Stimulated activated CD4-positive, alpha-beta T cell treated with anti-CD3 and anti-CD28 coated beads, TNF-alpha, amount 100 ng/mL, for 24 hours (primary cell): ENCODE measurements at places on chromosomes 7 and 10.

DNA sequence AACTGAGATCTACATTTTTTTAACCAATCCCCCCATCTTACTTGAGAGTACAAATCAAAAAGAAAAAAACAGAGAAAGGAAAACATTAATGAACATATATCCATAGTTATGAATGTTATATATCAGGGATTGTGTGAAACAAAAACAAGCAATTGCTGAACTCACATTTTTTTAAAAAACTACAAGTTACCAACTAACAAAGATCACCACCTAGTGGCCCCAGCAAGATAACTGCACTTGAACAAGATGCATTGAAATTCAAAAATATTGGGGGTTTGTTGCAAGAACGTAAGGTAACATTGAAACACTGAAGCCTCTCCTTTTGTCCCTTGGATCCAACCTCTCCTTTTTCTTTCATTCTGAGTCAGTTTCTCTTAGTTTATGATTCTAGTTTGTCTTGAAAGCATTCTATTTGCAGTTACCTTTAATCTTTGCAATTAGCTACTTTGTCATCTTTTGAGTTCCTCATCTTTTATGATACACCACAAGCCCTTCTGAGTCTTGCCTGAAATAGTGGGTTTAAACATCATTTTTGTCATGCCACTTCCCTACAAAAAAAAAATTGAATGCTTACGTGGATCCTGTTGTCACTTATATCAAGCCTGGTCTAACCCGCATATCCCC, 87.3 kb upstream of the TES start:
- DNase-seq, result no peak

- DNase-seq, result no peak
These were observed 10.3 kb upstream of the INSIG1 start for GRCh38 chr7:155287284-155287935.

- DNase-seq, result no peak
These were observed 258.4 kb upstream of the FZD1 start for GRCh38 chr7:91005841-91006240.

GRCh38 chr10:90856964-90857634, 740 bp downstream of the HTR7 start:
- no peak for DNase-seq

- no peak for DNase-seq
These were observed 92.9 kb downstream of the BMPR1A start for GRCh38 chr10:86849181-86849894.

DNA sequence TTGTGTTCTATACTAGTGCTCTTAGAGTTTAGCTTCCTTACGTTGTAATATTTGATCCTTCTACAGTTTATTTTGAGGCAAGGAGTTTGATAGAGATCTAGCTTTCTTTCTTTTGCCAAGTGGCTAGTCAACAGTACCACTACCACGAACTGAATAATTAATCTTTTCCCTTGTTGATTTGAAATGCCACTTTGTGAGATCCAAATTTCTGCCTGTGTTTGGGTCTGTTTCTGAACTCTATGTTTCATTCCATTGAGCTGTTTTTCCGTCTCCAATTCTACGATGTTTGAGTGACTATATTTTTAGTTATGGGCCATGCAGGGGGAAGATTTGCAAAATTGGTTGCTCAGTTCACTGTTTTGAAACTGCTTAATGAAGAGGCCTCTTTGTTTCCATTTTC, 134.7 kb downstream of the KIAA1217 start:
- DNase-seq, result no peak

- no peak for DNase-seq
These were observed 28.7 kb downstream of the SLC29A3 start for GRCh38 chr10:71347587-71348395.

- no peak for DNase-seq
These were observed 780.3 kb downstream of the SUGCT start for GRCh38 chr7:40915071-40915470.

- DNase-seq, result no peak
These were observed 46.1 kb upstream of the FMC1 start for GRCh38 chr7:139294951-139295575.

DNA sequence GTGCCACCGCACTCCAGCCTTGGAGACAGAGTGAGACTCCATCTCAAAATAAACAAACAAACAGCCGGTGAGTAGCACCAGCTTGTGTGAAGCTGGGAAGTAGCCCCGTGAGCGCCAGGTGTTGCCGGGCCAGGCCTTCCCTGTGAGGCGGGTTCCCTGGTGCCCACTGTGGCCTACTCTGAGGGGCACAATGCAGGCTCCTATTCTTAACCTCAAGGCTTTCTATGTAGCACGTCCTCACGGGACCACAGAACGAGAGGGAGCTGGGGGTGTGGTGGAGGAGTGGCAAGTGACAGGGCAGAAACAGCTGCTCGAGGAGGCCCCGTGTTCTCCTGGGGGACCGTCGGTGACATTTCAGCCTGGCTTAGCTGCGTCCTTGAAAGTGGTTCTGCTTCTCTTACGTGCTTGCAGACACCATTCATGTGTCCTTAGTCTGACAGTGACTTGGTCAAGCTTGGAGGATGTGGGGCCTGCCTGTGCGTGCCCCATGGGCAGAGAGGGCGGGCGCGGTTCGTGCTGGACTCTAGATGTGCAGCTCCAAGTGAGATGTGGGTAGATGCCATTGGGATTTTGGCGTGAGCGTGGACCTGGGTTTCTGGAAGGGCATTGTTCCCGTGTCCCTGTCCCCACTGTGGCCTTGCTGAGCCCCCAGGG, 116.6 kb downstream of the NKX6-2 start:
- DNase-seq, result no peak

DNA sequence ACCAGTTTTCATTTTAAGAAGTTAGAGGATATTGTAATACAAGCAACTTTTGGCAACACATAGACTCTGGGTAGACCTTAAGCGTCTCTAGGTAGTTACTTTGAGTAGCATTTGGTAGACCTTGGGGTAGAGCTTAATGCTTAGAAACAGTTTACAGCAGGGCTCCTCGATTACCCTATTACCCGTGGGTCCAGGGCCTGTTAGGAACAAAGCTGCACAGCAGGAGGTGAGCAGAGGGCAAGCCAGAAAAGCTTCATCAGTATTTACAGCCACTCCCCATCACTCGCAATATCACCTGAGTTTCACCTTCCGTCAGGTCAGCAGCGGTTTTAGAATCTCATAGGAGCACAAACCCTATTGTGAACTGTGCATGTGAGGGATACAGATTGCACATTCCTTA, 173.5 kb downstream of the TSPAN12 start:
- no peak for DNase-seq

GRCh38 chr10:103166523-103166922, 26.5 kb downstream of the NT5C2 start:
- no peak for DNase-seq

DNA sequence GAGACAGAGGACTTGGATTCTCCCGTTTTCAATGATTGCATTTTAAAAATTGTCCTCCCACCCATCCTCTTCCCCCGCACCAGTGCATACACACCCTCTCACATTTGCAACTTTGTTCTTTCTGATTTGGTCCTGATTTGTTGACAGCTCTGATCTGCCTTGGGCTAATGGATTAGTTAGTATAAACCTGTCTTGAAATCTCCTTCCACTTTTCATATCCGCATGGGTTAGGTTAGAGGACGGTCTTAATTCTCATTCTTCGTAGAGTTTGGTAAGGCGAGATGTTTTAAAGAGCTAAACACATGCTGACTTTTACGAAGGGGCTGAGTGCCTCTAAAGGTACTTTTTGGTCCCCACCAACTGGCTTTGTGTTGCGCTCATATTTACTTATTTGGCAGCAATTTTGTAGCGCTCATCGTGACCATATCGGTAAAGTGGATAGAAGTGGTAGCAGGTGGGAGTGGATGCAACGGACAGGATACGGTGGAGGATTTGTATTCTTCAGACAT, 1.1 kb downstream of the AHR start:
- DNase-seq, result peak; percentile 4

GRCh38 chr7:69992938-69993337, 394.7 kb downstream of the AUTS2 start:
- no peak for DNase-seq

GRCh38 chr7:44960011-44960580, 18.7 kb downstream of the MYO1G start:
- DNase-seq, result no peak

DNA sequence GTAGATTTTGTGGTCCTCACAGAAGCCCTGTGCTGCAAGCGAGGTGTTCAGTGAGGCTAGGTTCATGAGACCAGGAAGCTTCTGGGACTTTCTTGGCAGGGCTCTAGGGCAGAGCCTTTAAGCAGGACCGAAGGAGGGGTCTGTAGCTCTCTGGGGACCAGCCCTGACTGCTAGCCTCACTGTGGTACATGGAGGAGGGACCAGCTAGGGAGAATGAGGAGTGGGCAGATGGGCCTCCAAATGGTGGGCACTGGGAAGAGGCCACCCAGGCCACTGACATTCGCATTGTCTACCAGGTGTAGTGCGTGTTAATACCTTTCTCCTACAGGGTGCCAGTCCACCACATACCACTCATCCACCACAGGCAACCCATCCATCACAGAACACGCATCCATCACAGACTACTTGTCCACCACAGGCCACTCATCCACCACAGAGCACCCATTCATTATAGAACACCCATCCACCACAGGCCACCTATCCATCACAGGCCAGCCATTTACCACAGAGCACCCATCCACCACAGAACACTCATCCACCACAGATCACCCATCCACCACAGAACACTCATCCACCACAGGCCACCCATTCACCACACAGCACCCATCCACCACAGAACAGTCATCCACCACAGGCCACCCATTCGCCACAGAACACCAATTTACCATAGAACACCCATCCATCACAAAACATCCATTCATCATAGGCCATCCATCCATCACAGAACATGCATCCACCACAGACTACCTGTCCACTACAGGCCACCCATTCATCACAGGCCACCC, 31.6 kb upstream of the ZNF488 start:
- no peak for DNase-seq

DNA sequence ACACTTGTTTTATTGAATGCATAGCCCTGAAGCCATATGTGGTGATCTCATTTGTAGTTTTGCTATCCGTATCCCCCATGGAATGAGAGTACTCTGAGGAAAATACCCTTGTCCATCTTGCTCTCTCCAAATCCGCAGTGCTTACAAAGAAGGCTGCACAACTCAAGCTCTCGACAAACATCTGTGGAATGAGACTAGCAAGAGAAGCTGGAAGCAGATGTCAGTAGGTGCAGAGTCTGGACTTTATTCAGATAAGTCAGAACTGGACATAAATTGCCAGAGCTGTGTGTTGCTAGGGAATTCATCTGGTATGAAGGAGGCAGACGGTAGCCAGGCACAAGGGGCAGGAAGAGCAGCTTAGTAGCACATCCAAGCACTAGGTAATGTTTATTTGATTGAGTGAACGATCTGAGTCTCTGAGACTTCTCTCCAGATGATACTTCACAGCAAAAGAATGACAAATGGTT, 1046.2 kb downstream of the XPNPEP1 start:
- no peak for DNase-seq

DNA sequence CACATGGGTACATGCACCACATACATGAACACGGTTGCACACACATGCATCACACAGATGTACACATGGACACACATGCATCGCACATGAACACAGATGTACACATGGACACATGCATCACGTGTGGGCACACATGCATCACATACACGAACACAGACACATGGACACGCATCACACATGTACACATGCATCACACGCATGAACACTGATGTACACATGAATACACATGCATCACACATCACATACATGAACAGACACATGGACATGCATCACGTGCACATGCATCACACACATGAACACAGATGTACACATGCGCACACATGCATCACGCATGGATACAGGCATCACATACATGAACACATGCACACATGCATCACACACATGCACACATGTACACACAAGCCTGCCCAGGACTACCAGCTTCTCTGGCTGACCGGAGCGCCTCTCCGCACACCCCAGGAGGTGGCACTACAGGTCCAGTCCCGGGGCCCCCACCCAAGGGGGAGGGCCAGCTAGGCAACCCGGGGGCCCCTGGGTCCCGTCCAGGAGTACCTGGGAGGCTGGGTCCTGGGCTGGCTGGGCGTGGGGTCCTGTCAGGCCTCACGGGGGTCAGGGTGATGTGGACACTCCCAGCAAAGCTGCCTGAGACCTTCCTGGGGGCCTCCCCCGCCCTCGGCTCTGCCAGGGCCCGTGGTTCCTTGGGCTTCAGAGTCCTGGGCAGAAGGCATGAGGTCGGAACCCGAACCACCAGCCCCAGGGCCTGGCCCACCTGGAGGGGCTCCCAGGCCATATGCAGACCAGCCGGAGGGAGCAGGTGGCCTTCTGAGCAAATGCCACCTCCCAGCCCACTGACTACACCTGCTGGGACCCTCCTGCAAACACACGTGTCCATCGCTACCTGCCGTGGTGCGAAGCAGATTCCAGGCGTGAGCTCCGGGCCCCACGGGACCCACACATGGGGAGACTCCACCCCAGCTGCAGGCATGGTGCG, 19.6 kb downstream of the MICALL2 start:
- DNase-seq, result no peak

GRCh38 chr7:25664593-25664992, 436.3 kb upstream of the NPVF start:
- DNase-seq, result no peak

- DNase-seq, result no peak
These were observed 100.1 kb downstream of the RAB11FIP2 start for GRCh38 chr10:117946525-117947070.

DNA sequence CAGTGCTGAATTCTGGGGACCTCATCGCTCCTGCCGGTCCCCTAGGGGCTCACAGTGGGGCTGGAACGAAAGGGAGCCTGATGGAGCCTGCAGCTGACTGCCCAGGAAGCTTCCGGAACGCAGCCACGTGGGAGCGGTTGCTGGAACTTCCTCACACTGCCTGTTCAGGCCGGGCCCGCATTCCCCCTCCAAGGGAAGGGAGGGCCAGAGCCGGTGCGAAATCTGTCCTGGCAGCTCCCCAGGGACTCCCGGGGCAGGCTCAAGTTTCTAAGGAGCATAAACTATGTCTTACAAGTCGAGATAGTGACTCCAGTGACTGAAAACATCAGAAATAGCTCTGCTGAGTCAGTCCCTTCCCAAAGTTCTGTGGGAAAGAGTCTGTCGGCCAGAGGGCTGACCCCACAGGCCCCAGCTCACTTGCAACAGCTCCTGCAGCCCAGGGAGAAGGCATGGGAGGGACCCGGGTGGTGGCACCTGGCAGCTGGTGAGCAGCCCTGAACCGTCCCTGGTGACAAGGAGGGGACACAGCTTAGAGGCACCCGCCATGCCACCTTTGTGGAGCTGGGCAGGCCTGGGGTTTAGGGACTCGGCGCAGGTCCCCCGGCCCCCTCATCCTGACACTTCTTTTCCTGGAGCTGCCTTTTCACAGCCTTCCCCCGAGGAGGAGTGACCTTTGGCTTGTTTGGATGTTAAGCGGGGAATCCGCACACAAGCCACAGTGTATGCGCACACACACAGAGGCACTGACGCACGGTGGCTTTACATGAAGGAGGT, 47.6 kb downstream of the PDGFA start:
- no peak for DNase-seq
